ENCODE measurements at places on chromosomes 1 and 21.

- no peak for DNase-seq
Observed at GRCh38 chr1:202809597-202810159, 1.1 kb upstream of the PCAT6 start.

DNA sequence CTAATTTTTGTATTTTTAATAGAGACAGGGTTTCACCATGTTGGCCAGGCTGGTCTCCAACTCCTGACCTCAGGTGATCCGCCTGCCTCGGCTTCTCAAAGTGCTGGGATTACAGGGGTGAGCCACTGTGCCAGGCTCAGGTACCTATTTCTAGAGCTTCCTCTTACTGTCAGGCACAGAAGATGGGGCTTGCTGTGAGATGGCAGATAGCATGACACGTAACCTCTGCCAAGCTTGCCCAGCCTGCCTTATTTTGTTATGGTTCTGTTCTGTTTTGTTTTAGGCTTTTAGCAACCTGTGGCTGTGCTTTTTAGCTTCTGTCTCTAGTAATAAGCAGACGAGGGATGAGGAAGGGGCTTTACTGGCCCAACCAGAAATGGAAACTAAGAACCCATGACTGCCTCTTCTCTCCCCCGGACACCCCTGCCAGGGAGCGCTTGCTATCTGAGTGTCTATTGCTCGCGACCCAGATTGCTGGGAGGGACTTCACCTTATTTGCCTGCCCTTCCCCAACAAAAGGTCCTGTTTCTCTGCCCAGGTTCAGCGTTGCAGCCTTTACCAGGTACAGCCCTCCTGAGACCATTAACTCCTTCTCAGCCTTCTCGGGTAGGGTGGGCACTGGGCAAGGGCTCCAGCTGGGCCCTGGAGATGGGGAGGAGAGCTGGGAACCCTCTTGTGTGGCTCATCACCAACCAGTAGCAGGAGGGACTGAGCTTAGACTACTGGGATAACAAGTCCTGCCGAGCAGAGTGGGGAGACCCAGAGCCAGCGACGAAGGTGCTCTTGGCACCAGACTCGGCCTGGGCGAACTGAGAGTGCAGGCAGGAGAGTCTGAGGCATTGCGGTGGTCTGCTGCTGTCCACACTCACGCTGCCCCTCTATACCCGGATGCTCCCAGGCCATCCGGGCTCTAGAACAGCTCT lies 13.5 kb upstream of the LGR6 start:
- no peak for DNase-seq

- DNase-seq, result no peak
Observed at GRCh38 chr1:21503706-21504377, 5.4 kb upstream of the ALPL start.

GRCh38 chr1:116255486-116256285 lies 117.4 kb upstream of the ATP1A1 start:
- DNase-seq, result peak; percentile 19

DNA sequence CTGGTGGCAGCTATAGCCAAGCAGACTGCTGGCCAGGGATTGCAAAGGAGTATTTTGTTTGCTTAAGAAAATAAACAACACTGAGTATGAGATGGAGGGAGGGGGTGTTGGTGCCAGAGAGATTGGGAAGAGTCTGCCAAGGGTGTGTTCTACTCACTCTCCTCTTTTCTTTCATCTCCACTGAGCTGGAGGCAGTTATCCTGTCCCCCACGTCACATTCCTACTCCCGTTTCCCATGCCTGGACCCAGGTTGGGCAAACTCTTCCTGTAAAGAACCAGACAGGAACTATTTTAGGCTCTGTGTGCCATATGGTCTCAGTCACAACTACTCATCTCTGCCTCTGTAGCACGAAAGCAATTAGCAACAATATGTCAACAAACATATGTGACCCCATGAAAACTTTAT lies 1.4 kb upstream of the IL24 start:
- DNase-seq, result no peak

GRCh38 chr1:51328926-51329325 lies 1.4 kb downstream of the TTC39A start:
- no peak for DNase-seq

- DNase-seq, result no peak
Observed at GRCh38 chr1:43121256-43121900, 50.7 kb downstream of the EBNA1BP2 start.

GRCh38 chr1:219990782-219991510 lies 55.4 kb downstream of the EPRS1 start:
- peak; percentile 7 for DNase-seq

GRCh38 chr1:19384113-19384512 lies 72.0 kb downstream of the SLC66A1 start:
- DNase-seq, result no peak

DNA sequence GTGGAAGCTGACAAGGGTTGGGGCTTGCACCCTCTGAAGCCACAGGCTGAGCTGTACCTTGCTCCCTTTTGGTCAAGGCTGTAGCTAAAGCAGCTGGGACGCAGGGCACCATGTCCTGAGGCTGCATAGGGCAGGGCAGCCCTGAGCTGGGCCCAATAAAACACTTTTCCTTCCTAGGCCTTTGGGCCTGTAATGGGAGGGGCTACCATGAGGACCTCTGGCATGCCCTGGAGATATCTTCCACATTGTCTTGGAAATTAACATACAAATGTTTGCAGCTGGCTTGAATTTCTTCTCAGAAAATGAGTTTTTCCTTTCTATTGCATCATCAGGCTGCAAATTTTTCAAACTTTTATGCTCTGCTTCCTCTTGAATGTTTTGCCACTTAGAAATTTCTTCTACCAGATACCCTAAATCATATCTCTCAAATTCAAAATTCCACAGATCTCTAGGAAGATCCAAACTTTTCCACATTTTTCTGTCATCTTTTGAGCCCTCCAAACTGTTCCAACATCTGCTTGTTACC lies 32.9 kb upstream of the TTLL7 start:
- no peak for DNase-seq

DNA sequence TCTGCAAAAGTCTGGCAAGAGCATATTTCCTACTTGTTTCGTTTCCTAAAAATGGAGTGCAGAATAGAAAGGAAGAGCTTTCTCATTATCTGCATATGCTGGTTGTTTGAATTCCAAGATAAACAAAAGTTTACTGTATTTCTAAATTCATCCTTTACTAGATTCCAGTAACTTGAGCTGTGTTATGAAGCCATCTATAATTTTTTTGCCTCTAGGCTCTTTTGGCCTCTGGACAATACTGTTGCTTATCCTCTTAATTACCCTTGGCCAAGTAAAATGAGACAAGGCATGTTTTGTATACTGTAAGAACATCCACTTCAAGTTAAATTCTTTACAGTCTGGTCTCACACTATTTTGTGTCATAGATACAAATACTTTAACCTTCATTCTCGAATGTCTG lies 45.6 kb upstream of the HFM1 start:
- no peak for DNase-seq

Measured in NCI-H1436 (cell line).